Bone marrow (tissue), 2 donors: ENCODE measurements at places on chromosomes 3 and 15.

DNA sequence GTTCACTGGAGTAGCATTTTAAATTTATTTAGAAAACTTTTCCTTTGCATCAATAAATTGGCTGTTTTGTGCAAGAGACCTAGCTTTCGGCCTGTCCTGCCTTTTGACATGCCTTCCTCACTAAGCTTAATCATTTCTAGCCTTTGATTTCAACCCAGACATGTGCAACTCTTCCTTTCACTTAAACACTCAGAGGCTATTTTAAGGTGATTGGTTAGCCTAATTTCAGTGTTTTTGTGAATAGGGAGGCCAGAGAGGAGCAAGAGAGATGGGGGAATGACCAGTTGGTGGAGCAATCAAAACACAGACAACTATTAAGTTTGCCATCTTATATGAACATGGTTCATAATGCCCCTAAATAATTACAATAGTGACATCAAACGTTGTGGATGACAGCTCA lies 333.4 kb downstream of the SLC9A9 start:
- no peak for DNase-seq

- DNase-seq, result no peak
Measured at GRCh38 chr15:51971032-51971374, 575 bp downstream of the LEO1 start.

GRCh38 chr3:64595253-64595694 lies 92.5 kb downstream of the ADAMTS9 start:
- no peak for DNase-seq

DNA sequence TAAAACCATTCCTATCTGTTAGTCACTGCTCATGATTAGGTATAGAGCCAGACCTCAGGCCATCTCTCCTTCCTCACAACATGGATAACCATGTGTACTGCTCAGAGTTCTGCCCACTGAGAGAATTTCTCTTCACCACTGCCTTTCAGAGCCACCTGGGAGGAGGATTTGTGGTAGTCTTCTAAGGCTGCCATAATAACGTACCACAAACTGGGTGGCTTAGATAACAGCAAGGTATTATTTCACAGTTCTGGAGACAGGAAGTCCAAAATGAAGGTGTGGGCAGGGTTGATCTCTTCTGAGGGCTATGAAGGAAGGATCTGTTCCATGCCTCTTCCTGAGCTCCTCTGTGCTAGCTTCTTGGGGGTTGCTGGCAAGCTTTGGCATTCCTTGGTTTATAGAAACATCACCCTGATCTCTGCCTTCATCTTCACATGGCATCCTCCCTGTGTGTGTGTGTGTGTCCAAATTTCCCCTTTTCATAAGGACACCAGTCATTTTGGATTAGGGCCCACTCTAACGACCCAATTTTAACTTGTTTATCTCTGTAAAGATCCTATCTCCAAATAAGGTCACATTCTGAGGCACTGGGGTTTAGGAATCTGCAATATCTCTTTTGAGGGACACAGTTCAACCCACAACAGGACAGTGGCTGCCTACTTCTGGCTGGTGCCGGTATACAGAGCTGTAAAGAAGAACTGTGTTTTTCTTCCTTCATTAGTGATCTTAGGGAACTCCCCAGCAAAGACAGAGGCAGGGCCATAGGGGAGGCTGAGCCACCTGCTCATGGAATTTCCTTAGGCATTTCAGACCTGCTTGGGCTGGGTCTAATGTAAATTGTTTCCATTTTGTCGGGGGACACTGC lies 42.1 kb upstream of the NOX5 start:
- DNase-seq, result no peak

DNA sequence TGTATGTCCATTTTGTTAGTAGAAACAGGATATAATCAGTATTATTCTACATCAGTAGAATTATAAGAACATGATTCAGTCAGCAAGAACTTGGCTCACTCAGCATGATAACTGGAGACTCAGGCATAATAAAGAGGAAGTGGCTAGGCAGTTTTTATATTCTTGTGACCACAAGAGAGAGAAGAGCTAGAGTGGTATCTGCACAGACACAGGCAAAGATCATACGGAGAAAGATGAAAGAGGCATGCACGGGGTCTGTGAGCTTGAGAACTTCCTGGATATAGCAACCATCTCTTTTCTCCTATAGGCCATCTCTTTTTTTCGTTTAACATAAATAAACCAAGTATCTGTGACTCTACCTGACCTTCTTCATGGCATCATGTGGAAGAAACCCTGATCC lies 46.8 kb downstream of the MYO5A start:
- no peak for DNase-seq

DNA sequence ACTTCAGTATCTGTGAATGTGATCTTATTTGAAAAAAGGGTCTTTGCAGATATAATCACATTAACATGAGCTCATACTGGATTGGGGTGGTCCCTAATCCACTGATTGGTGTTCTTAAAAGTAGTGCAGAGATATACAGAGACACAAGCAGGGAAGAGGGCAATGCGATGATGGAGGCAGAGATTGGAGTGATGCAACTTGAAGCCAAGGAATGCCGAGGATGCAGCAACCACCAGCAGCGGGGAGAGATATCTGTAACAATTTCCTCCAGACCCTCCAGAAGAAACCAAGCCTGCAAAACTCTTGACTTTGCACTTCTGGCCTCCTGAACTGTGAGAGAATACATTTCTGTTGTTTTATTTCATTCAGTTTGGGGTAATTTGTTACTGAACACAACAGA lies 171.0 kb upstream of the MBNL1 start:
- no peak for DNase-seq

DNA sequence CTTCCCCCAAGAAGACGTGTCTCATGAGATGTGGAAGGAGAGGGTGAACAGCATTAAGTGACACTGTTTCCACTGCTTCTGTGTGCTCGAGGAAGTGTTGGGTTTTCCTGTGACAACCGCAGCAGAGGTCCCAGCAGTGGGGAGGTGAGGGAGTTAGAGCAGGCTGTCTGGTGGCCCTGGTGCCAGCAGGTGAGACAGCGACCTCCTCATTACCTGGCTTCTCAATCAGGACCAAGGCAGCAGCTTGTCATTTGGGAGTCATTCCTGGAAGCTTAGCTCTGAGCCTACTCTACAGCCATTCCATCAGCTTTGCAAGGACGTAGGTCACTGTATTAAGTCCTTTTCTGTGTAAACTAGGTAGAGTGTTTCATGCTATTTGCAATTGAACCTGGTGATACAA lies 63.3 kb upstream of the RGMA start:
- DNase-seq, result no peak

- no peak for DNase-seq
Measured at GRCh38 chr3:129001101-129001805, at the start of gene EFCC1. Gene EFCC1, plus strand, starts transcription at chr3:129001304. Its CDS starts 325 bp downstream, at chr3:129001629.

- no peak for DNase-seq
Measured at GRCh38 chr3:134466331-134466730, 19.5 kb downstream of the ANAPC13 start.

DNA sequence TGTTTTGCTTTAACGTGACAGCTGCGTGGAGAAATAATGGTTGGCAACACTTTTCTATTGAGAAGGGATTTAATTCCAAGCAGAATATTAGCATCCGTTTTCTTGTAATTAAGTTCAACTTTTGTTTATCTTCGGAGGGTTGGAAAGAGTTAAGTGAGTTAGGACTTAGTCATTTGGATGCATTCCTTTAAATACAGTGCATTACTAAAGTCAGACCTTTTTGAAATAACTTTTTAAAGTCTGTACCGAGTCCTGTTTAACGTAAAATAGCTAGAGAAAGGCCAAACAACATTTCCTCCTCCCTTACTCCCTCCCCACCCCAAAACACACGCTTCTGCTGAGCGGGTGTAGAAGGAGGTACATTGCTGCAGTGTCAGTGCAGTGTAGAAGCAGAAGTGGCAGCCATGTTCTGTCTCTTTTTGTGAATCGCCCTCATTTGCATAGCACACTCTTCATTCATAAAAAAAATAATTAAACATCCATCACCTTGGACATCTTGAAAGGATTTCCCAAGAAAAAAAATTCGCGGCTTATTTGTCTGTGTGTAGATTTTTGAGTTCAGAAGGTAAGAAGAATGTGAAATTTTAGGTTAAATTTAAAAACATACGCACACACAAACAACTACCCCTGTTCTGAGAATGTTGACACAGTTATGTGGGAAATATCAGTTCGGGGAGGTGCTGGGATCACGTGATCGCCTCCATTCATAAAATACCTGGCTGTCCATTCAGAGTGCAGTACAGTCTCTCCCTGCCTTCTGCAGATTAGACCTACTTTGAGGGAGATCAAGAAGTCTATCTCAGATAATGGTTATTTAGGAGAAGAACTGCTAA lies 1.6 kb downstream of the SPRED1 start:
- DNase-seq, result no peak

DNA sequence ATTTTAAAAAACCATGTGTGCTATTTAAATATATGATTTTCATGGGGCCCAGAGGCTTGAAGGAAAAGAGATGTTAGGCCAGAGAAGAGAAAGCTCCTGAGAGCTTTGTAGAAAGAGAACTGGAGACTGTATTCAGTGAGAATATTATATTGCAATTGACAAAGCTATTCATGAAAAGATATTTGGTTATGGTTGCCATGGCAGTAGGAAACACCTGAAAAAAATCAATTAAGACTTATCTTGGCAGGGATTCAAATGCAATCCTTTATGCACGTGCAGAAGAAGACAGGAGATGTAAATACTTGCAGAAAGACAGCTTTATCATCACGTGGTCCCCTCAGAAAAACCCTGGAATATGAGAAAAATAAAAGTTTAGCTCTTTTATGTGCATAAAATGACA lies 636.0 kb upstream of the TBL1XR1 start:
- no peak for DNase-seq

- peak; percentile 14 for DNase-seq
Measured at GRCh38 chr3:52372822-52373504, 56.8 kb downstream of the DNAH1 start.

DNA sequence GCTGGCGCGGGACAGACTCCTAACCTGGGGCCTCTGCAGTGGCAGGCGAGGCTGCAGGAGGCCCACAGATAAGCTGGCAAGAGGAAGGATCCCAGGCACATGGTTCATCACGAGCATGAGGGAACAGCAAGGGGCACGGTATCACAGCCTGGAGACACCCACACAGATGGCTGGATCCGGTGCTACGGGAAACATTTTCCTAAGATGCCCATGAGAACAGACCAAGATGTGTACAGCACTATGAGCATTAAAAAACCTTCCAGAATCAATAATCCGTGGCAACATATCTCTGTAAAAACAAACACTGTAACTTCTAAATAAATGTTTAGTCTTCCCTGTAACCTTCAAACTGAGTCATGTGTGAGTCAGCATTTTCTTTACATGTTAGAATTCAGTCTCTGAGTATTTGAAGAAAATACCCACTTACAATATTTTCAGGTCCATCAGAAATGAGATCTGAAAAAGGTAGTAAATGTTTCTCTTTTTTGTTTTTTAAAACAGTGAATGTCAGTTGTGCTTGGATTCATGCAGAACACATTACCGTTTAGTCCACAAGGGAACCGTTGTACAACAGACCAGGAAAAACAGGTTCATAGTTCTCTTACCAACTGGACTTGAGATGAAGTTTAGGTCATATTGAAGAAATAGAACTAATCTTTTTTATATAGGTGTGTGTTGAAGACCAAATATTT lies 75.9 kb downstream of the BOC start:
- peak; percentile 5 for DNase-seq

GRCh38 chr3:107942951-107943749 lies 147.7 kb downstream of the CD47 start:
- no peak for DNase-seq

- DNase-seq, result no peak
Measured at GRCh38 chr15:31387479-31388118, 61.0 kb downstream of the KLF13 start.

GRCh38 chr15:66707310-66708082 lies 5.5 kb downstream of the SMAD6 start:
- no peak for DNase-seq

- DNase-seq, result no peak
Measured at GRCh38 chr3:43338295-43338694, 52.0 kb downstream of the SNRK start.

DNA sequence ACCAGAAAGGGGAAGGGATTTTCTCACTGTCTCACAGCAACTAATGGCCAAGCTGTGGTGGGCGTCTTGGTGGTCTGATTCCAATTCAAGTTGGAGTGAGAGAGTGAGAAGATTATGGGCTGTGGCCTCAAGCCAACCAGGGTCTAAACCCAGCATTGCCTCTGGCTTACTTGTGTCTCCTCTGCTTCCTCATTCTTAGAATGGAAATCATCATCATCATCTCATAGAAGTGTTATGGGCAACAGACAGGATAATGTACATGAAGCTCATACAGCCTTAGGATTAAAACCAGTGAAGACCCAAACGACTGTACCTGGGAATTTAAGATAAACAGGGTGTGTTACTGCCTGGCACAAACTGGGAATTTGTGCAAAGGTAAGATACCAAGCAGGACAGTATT lies 29.1 kb upstream of the IREB2 start:
- no peak for DNase-seq

DNA sequence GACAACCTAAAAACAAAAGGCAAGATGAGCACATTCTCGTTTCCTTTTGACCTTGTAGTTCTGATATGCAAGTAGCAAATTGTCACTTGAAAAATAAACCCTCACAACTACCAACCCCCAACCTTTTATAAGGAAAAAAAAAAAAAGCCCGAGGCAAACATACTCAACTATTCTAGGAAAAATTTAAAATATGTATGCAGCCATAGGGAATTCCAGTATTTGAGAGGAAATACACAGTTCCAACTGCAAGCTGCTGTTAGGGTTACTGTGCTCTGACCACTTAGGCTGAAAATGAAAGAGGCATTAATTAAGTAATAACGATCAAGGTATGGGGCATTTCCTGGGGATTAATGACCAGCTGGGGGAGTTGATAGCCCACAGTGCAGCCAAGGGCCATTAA lies 281.9 kb upstream of the DPH6 start:
- no peak for DNase-seq

DNA sequence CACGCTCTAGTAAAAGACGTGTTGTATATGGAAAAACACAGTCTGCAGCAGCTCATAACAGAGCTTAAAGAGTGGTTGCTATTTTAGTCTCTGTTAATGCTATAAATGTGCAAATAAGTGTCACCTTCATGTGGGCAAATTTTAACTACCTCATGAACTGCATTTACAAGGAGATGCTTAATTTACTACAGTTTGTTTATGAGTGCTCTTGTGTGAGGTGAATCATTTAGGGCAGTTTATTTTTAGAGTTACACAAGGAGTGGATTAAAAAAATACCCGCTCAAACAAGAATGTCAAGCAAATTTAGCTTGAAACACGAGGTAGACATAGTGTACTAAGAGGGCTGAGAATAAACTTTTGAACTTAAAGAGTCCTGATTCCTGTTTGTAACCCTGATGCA lies 579.0 kb downstream of the MFSD1 start:
- DNase-seq, result no peak

DNA sequence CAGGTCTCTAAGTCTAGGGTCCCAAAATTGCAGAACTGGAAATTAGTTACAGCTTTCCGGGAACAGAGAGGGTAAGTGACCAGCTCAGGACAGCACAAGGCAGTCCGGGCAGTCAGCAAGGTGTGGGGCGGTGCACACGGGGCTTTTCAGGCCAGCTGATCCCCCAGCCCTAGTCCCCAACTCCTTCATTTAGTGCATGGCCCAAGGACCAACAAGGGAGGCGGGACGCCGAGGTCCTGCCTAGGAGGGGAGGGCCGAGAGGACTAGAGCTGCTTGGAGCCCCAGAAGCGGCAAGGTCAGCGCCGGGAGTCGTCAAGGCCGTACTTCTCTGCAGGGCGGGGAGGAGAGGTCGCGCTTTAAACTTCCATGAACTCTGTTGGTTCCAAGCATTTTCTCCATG lies 2.0 kb upstream of the PDE8A start:
- no peak for DNase-seq
